ENCODE measurements at places on chromosomes 5 and 9. TPM values are rescaled to one million over a fixed set of nuclear protein-coding genes. Genes with fewer than 3 reads are reported as not detected.

TMEM232 gene
- 0.44 TPM for total RNA-seq

CD74 gene
- total RNA-seq, result 2.0 TPM

BASP1 gene
- total RNA-seq, result 2.4 TPM

PAEP gene
- not detected for total RNA-seq

GRM6 gene
- total RNA-seq, result not detected

- DNase-seq, result no peak
Measured at GRCh38 chr5:10330511-10331230, 22.8 kb upstream of the MARCHF6 start.

- DNase-seq, result peak; percentile 27
Measured at GRCh38 chr5:116320486-116320885, 235.7 kb downstream of the COMMD10 start.

SHROOM1 gene
- total RNA-seq, result 1.4 TPM

- no peak for DNase-seq
Measured at GRCh38 chr5:124504081-124504916, 242.1 kb downstream of the ZNF608 start.

MPDZ gene
- total RNA-seq, result 55.8 TPM

GRCh38 chr5:131239686-131240085 lies 24.2 kb upstream of the CDC42SE2 start:
- no peak for DNase-seq

DNA sequence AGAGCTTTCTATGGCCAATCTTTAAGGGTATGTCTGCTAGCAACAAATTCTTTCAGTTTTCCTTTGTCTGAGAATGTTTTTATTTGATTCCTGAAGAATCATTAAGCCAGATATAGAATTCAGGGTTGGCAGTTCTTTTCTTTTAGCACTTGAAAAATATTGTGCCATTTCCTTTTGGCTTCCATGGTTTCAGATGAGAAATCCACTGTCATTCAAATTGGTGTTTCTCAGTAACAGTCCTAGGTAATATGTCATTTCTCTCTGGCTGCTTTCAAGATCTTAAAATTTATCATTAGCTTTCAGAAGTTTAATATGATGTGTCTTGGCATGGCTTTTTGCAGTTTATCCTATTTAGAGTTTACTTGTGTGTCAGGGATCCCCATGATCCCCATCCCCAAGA lies 67.7 kb downstream of the TEX10 start:
- DNase-seq, result peak; percentile 9

DNA sequence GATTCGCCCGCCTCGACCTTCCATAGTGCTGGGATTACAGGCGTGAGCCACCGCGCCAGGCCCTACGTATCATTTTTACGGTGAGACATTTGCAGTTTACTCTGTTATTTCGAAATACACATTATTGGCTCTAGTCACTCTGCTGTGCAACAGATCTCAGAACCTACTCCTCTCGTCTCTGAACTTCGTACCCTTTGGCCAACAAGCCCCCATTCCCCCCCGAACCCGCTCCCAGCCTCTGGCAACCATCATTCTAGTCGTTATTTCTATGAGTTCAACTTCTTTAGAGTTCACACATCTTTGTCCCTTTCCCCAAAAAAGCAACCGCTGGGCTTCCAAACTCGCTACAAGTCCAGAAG lies 735 bp downstream of the PTGR1 start:
- DNase-seq, result peak; percentile 43

OLFM1 gene
- total RNA-seq, result 15.3 TPM

DNA sequence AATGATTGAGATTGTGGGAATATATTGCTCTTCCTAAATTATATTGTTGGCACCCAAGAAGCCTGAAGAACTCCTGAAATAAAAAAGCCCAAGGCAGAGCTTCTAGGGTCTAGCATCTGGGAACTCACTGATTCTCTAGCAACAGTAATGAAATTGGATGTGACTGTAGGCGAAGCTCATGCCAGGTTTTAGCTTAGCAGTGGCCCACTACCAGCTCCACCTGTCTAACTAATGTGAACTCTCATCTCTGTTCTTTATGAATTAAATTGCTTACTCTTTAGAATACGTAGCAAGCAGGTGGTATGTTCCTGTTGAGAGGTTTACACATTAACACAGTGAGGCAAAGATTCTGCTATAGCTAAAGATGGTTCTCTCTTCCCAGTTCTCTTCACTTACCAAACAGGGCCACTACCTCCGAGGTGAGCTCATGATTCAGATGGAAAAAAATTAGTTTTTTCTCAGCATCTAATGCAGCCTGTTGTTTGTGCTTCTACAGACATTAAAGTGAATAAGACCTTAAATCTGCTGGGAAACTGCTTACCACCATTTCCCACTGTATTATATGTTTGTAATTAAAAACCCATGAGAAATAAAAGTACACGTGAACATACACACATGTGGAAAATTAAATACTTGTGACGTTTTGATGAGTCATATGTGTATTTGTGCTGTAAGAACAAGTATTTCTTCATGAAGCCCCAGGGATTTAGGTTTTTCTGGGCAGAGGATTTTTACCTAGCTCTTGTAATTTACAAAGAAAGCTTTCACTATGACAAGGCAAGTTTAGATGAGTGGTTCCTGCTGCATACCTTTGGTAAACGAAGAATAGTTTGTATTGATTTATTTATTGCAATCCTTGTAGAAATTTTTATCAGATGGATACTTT lies 360.1 kb downstream of the KDM4C start:
- DNase-seq, result no peak

DNA sequence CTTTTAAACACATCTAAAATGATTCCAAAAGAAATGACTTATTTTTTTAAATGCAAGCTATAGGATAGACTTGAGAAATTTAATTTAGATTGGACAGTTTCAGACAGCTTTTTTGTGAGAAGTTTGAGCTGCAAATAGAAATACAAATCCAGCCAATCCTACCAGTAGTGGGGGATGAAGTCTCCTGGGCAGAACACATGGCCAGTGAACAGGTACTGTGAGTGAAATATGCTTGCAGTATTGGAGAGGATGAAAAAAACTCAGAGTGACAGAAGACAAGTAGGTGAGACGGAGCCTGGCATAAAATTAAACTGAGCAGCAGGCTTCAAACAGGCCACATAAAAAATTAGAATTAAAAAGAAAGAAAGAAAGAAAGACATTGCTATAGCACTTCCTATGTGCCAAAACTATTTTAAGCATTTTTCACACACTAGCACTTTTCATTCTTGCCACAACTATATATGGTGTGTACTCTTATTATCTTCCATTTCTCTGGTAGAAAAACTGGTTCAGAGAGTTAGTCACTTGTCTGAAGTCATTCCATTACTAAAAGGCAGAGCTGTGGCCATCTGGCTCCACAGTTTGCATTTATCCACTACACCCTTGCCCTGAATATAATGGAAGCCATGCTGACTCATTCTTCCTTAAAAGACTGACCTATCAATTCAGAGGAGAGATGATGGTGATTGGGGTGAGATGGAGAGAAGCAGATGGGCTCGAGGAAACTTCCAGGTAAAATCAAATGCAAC lies 310.2 kb upstream of the CTNND2 start:
- no peak for DNase-seq

DNA sequence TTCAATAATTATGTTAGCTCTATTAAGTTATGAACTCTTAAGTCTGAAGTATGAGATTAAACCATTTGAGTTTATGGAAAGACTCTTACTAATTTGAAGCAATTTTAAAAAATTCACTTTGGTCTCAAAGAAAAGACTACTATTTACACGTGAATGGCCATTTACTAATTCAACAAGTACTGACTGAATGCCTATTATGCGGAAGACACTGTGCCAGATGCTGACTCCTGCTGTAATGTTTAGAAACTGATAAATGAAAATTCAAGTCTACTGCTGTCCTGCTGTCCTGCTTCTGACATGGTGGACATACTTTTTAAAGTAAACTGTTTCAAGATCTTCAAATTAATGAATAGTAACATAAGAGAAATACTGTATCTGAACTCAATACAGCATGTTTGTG lies 116.2 kb downstream of the MPDZ start:
- no peak for DNase-seq

SCGB3A2 gene
- not detected for total RNA-seq

- DNase-seq, result no peak
Measured at GRCh38 chr9:117696154-117696553, 8.0 kb upstream of the TLR4 start.

PHF24 gene
- total RNA-seq, result not detected

DNA sequence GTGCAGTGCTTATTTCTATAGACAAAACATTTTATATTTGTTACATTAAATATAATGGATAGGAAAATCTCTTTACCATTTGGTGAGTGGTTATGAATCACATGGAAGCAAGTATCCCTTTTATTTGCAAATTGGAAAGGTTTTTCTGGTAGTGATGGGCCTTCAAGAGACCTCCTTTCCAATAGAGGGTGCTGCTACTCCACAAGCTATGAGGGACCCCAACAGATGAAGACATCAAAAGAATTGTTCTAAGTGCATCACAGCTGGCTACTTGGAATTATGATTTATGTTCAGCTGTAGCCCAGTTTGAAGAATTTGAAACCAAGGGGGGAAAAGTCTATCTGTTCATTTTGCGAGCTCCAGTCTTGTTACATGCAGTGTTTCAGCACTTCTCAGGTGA lies 493.7 kb upstream of the SGCD start:
- DNase-seq, result no peak

ZNF658 gene
- 4.2 TPM for total RNA-seq

DNA sequence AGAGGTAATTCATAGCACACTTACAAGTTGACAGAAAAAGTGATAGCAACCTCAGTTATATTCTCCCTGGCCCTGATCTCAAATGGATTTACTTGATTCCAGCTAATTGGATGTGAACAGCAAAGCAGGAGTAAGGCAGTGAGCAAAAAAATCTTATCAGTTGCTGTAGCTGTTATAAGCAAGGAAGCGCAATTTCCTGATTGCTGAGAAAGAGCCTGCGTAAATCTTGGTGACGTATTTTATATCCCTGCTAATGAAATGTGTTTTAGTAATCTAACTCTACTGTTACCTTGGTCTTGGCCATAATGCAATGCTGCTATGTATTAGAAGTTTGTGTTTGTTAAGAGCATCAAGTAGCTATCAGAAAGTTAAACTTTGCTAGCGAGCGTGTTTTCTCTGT lies 661.2 kb upstream of the SEMA6A start:
- no peak for DNase-seq

DNA sequence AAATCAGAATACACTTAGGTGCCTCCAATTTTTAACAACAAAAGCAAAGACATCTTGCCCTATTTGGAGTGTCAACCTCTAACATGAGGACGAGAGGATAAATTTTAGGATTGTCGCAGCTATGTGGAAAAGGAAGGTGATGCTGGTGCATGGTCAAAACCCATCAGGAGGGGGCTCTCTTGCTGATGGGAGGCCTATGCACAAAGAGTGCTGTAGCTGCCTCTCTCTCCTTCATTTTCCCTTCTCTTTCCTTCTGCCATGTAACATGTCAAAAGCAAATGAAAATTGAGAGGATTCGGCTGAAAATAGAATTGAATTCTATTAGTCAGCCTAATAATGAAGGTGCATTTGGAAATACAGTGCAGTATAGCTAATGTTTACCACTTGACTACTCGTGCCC lies 578.7 kb upstream of the ZNF462 start:
- DNase-seq, result no peak

- no peak for DNase-seq
Measured at GRCh38 chr5:543755-544674, 19.8 kb upstream of the SLC9A3 start.

- DNase-seq, result no peak
Measured at GRCh38 chr9:13083963-13084528, 195.4 kb downstream of the MPDZ start.

- DNase-seq, result no peak
Measured at GRCh38 chr5:133890314-133890713, 78.1 kb downstream of the C5orf15 start.

C9 gene
- under 0.01 TPM for total RNA-seq

BSPRY gene
- total RNA-seq, result not detected

GRCh38 chr9:68489646-68490045 lies 51.0 kb downstream of the TMEM252 start:
- no peak for DNase-seq

PCDHB4 gene
- total RNA-seq, result 0.22 TPM

DNA sequence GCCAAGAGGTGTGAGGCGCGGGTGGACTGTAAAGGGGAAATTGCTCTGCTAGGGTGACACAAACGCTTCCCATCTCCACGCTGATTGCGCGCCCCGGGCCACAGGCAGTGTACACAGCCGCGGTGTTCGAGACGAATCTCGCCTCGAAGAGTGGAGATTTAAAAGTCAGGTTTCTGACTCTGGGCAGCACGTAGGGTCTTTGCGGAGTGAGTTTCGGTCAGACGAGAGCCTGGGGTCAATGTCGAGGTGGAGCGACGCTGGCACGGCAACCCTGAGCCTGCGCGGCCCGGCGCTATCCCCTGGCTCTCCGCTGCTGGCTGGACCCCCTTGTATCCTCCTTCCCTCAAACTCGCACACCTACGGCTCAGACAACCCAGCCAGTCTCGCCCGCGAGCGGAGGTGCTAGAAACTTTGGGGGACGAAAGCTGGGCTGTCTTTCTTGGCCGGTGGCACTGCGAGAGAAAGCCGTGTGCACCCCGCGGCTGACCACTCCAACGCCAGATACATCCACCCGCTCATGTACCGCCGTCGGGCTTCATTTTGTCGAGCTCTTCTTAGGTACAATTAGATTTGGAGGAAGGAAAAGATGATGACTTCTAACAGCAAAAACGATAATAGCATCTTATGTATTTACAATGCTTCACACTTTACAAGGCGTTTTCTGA lies 5.4 kb upstream of the FOXB2 start:
- no peak for DNase-seq

GPR151 gene
- not detected for total RNA-seq

DNA sequence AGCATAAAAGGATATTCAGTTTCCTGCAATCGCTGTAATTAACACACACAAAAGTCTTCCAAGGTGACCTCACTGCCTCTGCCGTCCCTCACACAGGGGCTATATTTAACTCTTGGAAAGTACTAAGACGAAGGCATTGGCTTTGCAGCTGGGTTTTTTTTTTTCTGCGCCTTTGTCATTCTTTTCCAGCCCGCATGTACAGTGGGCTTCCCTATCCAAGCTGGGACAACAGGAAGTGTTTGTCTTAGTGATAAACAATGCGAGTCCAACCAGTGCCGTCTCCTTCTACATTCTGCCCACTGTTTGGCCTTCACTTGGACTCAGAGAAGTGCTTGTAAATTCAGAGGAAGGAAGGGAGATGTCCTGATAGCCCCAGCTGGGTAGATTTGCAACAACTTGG lies 17.6 kb downstream of the AFAP1L1 start:
- DNase-seq, result no peak

TNFSF15 gene
- 2.6 TPM for total RNA-seq

GPSM1 gene
- total RNA-seq, result 30.2 TPM
